ENCODE measurements at places on chromosomes 16 and 17.

DNA sequence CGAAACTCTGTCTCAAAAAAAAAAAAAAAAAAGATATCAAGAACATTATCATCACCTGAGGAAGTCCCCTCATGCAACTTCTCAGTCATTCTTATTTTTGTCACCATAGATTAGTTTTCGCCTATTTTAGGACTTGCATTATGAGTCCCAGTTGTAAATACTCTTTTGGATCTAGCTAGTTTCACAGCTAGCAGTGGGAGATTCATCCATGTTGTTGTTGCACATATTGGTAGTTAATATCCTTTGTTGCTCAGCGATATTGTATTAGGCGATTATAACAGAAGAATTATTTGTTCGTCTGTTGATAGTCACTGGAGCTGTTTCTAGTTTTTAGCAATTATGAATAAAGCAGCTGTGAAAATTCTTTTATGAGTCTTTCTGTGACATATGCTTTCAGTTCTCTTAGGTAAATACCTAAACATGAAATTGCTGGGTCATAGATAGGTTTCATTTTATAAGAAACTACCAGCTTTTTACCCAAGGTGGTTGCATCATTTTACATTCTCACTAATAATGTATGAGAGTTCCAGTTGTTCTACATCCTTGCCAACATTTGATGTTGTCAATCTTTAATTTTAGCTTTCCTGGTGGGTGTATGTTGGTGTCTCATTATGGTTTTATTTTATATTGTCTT lies 40.7 kb upstream of the MAP3K14 start:
- no peak for DNase-seq

DNA sequence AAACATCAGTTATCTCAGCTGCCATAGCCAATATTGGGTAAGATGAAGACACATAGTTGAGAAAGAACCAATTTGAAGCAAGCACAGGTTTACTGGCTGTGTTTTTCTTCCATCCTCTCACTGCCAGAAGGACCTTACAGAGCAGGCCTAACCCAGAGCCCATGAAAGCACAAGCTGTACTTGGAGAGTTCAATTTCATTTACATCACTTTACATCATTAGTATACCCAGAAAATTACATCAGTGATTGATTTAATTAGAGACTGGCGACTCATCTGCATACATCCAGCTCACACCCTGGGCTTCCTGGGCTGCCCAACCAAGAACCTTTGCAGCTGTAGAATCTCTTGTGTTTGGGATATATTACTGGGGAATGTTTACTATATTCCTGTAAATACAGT lies 23.7 kb downstream of the LRRC36 start:
- DNase-seq: no peak

- no peak for DNase-seq
These were observed 80.1 kb downstream of the CLEC16A start for GRCh38 chr16:11024333-11025053.

GRCh38 chr16:85255777-85256176 lies 143.5 kb upstream of the CIBAR2 start:
- DNase-seq: no peak

GRCh38 chr17:32875230-32875917 lies 1.6 kb downstream of the MYO1D start:
- DNase-seq: no peak

DNA sequence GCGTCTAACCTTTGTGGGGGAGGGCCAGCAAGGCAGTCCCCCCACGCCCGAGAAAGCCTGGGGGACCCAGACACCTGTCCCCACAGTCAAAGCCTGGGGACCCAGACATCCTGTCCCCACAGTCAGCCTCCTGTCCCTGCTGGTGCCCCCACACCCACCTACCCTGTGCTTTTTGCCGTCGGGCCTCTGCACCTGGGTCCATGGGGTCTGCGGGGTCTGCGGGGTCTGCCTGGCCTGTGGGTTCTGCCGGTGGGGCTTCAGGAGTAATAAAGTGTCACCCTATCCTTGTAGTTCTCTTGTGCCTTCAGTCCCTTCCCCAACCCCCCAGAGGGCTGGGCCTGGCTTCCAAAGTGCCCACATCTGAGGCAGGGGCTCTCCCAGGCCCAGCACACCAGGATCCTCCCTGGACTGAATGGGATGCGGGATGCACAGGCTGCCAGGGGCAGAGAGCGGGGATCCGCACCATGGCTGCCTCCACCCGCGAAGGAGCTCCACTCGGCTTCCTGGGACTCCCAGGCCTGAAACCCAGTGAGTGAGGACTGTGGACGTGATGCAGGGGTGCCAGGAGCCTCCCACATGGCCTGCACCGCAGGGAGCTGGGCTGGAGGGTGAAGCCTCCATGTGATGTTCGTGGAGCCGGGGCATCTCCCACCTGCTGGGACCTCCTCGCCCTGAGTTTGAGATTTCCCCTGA lies 16.3 kb upstream of the DPEP1 start:
- no peak for DNase-seq

GRCh38 chr16:54462151-54462651 lies 175.6 kb upstream of the IRX3 start:
- no peak for DNase-seq

DNA sequence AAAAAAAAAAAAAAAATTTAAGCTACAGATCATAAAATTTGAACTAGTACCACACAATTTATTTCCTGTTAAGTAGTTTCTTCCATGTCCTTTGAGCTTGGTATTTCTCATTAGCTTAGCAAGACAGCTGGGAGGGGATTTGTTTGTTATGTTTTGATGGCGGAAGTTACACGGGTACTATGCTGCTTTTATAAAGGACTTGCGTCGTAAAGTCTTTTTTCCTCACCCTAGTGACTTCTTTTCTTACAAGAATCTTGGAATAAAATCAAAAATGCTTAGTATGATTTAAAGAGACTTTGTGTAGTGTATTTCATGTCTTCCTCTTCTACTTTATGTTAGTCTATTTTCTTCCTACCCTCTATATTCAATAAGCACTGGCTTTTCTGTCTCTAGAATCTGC lies 89.1 kb downstream of the NLK start:
- no peak for DNase-seq

DNA sequence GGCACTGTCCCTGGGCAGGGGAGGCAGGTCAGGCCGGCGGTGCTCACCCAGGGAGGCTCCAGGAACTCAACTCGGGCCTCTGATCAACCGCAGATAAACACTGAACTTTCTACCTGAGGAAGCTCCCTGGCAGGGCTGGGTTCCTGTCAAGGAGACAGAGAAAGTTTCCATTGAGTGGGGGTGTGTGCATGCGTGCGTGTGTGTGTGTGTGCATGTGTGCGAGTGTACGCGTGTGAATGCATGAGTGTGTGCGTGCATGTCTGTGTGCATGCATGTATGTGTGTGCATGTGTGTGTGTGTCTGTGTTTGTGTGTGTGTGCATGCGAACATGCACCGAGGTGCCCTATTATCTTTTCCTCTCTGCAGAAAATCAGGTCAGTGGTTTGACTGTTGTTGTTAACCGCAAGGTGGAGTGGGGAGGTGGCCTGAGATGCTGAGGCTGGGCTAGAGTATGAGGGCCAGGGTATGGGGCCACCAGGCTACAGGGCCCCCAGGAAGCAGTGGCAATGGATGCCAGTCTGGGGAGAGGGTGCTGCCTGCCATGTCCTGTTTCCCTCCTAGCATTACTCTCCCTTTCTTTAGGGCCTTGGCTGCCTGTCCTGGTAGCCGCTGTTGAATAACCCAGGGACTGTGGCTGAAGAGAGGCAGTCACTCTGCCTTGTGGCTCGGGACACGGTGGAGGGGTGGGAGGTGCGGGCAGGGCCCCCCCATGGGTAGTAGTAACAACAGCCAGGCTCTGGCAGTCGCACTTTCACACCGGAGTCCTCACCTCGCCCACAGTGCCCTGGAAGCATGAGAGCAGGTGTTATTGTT lies 24.0 kb downstream of the CCR7 start:
- peak; percentile 59 for DNase-seq

- DNase-seq: no peak
These were observed 6.0 kb downstream of the TPSG1 start for GRCh38 chr16:1218930-1219611.

DNA sequence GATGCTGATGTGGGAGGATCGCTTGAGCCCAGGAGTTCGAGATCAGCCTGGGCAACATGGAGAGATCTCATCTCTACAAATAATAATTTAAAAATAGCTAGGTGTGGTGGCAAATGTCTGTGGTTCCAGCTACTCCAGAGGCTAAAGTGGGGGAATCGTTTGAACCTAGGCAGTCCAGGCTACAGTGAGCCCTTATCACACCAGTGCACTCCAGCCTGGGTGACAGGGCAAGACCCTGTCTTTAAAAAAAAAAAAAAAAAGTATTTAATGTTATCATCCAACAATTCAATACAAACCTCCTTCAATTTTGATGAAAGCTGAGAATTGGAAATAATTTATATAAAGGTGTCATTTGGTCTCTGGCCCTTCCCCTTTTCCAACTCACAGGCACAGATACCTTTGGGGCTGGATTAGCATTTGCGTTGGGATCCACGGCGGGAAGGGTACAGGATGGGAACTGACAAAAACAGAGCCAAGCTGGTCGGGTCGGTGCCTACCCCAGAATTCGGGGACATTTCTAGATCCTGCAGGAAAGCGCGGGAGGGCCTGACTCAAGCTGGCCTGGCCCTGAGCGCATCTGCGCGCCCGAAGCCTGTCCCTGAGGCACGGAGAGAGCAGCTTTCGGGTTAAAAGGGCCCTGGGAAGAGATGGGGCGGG lies 860 bp upstream of the DCAF7 start:
- DNase-seq: no peak

GRCh38 chr17:33290253-33290652 lies 2.8 kb downstream of the ASIC2 start:
- DNase-seq: no peak

GRCh38 chr17:68763562-68763961 lies 162.4 kb upstream of the FAM20A start:
- no peak for DNase-seq

- DNase-seq: no peak
These were observed 138.7 kb downstream of the SALL1 start for GRCh38 chr16:51012396-51012795.

GRCh38 chr16:5977329-5977728 lies 879.7 kb upstream of the EEF2KMT start:
- no peak for DNase-seq

- no peak for DNase-seq
These were observed 8.7 kb upstream of the ADGRG1 start for GRCh38 chr16:57619606-57620334.

- DNase-seq: no peak
These were observed 48.2 kb downstream of the CEP112 start for GRCh38 chr17:66143657-66144282.

GRCh38 chr17:79948945-79949655 lies 86.6 kb downstream of the TBC1D16 start:
- DNase-seq: no peak

GRCh38 chr17:45021607-45022287 lies 29.7 kb downstream of the DCAKD start:
- DNase-seq: peak; percentile 49

GRCh38 chr17:45948881-45949624 lies 50.0 kb upstream of the STH start:
- peak; percentile 26 for DNase-seq

DNA sequence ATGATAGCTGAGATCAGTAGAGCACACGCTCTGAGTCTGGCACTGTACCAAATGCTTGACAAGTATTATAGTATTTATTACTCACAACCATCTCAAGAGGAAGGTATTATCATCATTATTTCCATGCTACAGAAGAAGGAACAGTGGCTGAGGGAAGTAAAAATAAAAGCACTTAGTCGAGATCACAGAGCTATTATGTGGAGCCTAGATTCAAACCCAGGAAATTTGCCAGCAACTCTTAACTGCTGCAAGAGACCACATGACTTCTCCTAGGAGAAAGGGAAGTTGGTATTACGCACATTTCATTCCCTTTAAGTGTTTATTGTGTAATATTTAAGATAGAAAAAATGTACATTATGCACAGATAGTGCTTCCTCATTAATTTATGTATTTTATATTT lies 1.0 kb upstream of the RHOT1 start:
- DNase-seq: no peak

DNA sequence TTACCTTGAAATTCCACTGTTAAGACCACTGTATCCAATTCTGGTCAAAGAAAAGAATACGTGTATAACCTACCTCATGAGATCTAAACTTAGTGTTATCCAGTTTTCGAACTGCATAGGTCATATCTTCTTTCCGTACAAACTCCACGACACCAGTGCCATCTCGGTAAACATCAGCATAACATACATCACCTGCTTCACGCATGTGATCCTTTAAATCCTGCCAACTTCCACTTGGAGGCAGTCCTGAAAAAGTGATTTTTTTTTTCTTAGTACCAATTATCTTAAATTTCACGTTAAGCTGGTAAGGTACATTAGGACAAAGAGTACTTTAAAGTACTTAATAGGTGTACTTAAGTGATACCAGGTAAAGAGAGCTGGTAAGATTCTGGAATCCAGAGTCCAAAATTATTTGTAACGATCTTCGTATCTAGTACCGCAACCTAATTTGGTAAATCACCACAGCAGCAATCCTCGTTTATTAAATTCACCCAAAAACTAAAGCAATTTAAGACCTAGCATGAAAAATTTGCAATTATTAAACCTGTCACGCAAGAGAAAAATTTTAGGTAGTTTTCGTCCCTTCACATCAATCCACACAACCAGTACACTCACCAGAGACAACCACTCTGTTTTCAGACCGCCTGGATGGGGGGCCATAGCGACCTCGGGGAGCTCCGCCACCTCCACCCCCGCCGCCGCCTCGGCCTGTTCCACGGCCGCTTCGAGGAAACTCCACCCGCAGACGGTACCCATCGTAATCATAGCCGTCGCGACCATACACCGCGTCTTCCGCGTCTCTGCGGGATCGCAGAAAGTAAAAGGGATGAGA lies 1.1 kb downstream of the SRSF1 start:
- no peak for DNase-seq

- DNase-seq: no peak
These were observed 46.1 kb upstream of the DNAJA2 start for GRCh38 chr16:47019568-47019967.

DNA sequence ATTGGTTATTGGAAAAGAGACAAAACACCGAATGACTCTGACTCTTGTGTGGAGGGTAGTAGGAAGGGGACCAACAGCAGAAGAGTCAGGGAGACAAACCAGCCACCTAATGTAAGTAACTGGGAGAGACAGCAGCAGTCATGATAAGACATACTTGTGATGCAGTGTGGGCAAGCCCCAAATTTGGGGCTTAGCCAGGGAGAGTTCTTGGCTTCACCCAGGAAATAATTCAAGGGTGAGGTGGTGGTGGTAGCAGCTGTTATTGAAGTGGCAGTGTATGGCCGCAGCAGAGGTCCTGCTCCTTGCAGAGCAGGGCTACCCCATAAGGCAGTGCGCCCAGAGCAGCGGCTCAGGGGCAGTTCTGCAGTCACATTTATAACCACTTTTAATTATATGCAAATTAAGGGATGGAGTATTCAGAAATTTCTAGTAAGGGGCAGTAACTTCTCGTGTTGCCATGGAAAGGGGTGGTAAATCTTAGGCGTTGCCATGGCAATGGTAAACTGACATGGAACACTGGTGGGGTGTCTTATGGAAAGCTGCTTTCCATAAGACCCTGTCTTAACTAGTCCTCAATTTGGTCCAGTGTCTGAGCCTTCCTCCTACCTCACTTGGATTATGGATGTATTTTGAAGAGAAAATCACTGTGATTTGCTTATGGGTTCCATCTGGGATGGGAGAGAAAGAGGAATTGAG lies 317.1 kb downstream of the PHKB start:
- no peak for DNase-seq
